ENCODE measurements at places on chromosomes 16 and 17.

- DNase-seq = no peak
These were observed 4.3 kb downstream of the TBCD start for GRCh38 chr17:82756166-82756565.

GRCh38 chr17:37789771-37790541 lies 45.1 kb upstream of the HNF1B start:
- no peak for DNase-seq

DNA sequence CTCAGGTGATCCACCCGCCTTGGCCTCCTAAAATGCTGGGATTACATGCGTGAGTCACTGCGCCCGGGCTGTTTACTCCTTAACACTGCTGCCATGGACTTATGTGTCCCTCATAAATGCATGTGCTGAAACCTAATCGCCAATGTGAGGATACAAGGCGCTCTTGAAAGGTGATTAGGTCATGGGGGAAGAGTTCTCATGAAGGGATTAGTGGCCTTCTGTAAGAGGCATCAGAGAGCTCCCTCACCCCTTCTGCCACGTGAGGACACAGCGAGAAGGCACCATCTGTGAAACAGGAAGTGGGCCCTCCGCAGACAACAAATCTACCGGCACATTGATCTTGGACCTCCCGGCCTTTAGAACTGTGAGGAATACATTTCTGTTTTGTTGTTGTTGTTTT lies 19.1 kb downstream of the ITPRIPL2 start:
- no peak for DNase-seq

- no peak for DNase-seq
These were observed 3.7 kb downstream of the GUCY2D start for GRCh38 chr17:8005967-8006730.

DNA sequence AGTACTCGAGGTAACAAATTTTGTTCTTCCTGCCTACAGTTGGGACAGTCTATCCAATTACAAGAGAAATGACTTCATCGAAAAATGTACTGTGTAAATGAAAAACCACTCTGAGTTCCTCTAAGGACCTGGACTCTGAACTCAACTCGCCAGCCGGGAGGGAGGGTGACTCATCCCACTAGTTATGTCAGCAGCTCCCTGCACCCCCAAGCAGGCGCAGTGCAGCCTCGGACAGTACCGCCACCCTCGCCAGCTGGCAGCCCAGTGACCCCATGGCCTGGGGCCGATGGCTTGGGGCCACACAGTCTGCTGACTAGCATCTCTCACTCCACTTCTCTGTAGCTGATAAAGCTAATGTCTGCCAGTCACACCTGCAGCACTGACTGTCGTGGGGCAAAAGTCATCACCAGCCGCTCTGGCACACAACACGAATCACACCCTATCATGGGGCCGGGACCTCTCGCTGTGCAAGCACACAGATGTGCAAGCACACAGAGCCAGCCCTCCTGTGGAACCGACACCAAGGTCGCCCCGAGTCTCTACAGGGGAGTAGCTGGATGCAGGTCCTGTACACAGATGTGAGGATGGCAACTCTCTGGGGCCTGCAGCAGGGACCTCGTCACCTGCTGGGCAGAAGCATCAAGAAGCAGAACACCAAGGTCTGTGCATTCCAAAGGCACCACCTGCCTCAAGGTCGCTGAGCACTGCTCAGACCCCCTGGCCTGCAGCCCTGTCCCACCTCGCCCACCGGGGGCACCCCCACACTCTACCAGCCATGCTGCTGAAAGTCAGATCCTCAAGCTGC lies 5.7 kb downstream of the CSNK1D start:
- no peak for DNase-seq

Measured in HEK293T (cell line).